Motor neuron (in vitro differentiated cells): ENCODE measurements at places on chromosomes 4 and X.

- no peak for ATAC-seq
Observed at GRCh38 chr4:101306764-101307615, 40.3 kb downstream of the PPP3CA start.

DNA sequence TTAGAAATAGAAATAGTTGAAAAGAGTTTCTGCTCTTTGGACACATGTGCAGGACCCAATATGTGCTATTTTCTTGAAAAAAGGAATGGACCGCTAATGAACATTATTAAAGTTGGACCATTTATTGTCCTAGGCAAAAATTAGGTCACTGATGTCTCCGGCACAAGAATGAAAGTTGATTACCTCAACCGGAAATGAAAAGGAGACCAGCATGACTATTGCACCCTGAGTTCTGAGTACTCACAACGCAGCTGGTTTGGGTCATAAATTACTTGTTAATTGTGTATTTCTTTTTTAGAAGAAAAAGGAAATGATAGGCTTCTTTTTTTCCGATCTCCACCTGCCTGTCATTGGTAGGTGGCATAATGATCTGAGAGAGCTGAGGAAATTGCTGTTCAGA lies 232.7 kb downstream of the ARHGAP24 start:
- no peak for ATAC-seq

DNA sequence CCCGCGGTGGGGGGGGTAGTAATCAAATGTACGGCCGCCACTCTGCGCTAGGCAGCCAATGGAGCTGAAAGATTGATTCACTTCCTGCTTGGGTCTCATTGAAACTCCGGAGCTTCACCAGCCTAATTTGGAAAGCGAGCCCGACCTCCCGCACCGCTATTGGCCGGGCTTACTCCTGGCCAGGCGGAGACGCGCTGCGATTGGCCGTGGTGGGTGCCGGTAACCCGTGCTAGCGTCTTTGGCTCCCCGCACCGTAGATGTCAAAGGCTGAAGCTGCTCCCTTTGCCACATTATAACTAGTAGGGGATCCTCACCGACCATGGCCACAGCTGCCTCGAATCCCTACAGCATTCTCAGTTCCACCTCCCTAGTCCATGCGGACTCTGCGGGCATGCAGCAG lies at the start of gene POU3F4:
Gene POU3F4 (plus strand): TSS at position 285 of the 400 bp plus-strand sequence. CDS start 35 bp downstream, at position 320.
- ATAC-seq = peak; percentile 85

DNA sequence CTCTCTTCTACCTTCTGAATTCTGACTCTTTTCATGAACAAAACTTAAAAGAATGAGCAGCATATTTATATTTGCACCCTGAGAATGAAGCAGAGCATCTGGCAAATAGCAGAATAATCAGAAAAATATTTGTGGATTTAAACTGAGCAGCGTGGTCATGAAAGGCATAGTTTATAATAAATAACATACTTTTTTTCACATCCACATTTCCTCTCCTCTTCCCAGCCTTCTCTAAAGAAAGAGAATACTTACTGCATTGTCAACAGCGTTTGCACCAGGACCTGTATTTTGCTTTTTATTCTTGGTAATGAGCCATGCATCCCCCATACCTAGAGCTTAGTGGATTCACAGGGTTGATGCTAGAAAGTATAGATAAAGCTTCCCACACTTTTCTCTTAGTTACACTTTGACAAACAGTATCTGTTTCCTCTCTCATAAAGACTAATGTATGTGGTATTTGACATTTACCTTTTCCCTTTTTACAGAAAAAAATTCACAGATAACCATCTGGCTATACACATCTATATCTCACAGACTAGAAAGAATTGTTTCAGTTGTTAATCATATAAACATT lies 131.5 kb downstream of the PRSS12 start:
- no peak for ATAC-seq

DNA sequence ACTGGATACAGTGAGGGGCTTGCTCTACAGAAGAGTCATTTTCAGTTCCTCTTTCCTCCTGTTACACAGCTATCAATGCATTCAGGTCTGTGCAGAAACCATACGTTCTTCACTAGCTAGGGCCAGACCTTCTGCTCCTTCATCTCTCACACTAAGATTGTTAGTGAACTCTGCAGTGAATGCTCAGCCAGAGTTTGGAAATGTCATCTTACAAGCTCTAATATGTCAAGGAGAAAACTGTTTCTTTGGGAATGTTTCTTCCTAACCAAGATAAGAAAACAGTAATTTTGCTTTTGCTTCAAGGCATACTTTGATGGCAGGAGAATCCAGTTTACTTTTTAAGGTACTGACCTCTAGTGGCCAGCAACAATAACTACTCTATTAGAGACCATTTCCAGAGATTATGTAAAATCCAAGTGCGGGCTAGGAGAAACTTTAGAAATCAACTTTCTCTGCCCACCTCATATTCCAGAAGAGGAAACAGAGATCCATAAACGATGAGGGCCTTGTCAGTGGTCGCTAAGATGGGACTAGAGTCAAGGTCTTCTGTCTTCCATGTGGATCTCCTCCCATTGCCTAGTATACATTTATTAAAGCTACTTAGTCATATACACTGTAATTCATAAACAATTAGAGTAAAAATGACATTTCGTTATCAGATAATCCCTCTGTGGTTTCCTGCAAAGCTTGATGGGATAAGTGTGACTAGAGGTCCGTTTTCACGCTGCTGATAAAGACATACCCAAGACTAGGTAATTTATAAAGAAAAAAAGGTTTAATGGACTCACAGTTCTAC lies 12.1 kb upstream of the CC2D2A start:
- ATAC-seq = peak; percentile 59

GRCh38 chr4:43680421-43680820 lies 768.2 kb downstream of the KCTD8 start:
- ATAC-seq = no peak

- ATAC-seq = no peak
Observed at GRCh38 chr4:149292425-149293007, 523.1 kb downstream of the IQCM start.

DNA sequence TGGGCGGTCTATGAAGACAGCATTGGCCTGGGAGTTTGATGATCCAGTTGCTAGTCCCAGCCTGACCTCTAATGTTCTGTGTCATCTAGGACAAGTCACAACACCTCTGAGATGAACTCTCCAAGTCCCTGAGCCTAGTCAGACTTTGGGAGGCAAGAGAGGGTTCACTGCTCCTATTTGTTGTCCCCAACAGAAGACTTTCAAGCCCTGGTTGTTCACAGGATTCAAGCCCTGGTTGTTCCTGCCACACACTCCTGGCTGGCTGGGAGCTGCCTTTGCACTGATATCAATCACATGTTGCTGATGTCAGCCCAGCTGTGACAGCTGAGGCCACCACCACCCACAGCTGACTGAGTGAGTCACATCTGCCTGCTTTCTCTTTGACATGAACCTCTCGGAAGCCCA lies 253.2 kb upstream of the RASGEF1B start:
- ATAC-seq = peak; percentile 99

DNA sequence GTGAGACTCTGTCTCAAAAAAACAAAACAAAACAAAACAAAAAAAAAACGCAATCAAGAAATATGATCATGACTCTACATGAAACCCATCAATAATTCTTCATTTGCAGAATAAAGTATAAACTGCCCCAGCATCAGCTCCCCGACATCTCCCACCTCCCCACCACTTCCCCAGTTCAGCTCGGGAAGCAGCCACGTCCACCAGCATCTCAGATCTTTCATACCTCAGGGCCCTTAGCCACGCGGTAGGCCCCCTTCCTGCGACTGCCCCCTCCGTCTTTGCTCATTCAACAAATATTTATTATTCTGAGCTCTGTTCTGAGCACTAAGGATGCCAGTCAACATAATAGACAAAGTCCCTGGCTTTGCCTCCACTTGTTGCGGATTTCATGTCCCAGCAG lies 45.6 kb downstream of the DCTD start:
- no peak for ATAC-seq

GRCh38 chr4:102535398-102536082 lies 34.4 kb downstream of the NFKB1 start:
- no peak for ATAC-seq

DNA sequence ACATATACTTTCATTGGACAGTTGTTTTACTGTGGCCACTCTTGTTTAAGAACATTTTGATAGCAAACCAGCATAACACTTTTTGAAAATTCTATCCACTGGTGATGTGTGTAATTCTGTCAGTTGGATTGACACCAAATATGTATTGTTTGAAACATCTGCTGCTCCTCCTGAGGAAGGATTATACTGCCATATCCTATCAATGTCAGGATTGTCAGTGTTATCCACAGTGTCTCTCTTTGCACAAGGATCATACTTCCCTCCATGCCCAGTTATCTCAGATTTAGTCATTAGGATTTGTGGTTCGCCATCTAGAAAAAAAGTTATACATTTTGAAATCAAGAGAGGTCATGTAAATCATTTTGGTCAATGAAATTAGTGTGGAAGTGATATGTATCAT lies 1859.6 kb downstream of the C4orf33 start:
- ATAC-seq = no peak

GRCh38 chr4:116872308-116872707 lies 213.1 kb downstream of the TRAM1L1 start:
- ATAC-seq = no peak

DNA sequence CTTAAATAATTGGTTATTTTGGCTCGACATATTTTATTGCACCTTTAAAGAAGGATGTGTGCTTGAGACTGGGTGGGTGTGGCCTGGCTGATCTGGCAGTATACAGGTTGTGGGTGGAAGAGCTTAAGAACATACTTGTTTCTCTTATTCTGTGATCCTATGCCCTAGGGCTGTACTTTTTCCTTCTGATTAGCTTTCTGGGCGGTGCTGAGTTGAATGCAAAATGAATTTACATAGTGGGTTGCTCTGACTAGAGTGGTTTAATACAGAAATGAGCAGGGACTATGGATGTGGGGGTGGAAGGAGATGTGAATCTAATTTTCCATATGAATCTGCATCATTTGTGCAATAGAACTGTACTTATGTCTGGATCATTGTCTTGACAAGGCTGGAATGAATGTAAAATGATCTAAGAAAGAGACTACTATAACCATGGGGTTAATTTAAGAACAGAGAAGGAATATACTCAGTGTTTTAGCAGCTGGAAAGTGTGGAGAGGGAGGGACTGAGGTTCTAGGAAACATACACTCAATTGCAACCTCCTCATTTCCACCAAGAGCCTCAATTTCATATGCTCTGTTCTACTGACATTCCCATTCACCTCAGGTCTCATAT lies 73.7 kb downstream of the RLIM start:
- ATAC-seq = no peak

GRCh38 chr4:162457071-162457865 lies 293.5 kb upstream of the FSTL5 start:
- no peak for ATAC-seq

DNA sequence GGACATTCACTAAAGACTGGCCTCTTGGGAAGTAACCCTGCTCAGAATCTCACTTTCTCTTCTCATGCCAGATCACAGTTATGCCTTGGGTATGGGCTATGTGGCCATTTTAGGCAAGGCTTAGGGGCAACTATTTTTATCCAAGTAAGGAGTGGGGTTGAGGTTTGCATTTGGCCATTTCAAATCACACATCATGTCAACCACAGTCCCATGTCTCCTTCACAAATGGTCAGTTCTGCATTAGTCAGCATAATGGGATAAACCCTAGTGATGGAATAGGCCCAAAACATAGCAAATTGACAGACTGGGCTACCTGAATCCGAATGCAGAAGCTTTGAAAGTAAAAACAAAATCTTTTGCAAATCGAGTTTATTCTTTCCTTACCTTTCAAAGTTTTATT lies 827 bp upstream of the RTL3 start:
- ATAC-seq = no peak

DNA sequence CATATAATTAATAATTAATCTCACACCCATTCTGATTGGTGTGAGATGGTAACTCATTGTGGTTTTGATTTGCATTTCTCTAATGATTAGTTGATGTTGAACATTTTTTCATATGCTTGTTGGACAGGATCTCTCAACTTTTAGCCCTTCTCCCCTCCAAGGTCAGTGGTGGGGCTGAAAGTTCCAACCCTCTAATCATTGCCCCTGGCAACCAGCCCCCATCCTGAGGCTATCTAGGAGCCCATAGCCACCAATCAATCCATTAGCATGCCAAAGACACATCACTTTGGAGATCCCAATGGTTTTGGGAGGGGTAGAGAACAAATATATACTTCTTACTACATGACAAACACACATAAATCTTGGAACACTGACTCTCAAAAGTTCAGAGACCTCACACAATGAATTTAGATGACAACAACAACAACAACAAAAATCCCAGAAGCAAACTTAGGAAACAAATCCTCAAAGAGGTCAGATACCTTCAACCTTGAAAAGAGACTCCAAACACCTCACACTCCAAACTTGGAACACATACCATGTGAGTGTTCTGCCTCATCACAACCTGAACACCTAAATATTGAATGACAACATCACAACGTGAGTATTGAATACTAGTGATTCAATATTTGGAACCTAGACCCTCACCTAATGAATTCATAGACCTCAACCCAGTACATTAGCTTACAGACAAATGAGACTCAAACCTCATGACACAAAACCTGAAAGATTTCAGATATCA lies 19.0 kb upstream of the PAGE4 start:
- no peak for ATAC-seq

DNA sequence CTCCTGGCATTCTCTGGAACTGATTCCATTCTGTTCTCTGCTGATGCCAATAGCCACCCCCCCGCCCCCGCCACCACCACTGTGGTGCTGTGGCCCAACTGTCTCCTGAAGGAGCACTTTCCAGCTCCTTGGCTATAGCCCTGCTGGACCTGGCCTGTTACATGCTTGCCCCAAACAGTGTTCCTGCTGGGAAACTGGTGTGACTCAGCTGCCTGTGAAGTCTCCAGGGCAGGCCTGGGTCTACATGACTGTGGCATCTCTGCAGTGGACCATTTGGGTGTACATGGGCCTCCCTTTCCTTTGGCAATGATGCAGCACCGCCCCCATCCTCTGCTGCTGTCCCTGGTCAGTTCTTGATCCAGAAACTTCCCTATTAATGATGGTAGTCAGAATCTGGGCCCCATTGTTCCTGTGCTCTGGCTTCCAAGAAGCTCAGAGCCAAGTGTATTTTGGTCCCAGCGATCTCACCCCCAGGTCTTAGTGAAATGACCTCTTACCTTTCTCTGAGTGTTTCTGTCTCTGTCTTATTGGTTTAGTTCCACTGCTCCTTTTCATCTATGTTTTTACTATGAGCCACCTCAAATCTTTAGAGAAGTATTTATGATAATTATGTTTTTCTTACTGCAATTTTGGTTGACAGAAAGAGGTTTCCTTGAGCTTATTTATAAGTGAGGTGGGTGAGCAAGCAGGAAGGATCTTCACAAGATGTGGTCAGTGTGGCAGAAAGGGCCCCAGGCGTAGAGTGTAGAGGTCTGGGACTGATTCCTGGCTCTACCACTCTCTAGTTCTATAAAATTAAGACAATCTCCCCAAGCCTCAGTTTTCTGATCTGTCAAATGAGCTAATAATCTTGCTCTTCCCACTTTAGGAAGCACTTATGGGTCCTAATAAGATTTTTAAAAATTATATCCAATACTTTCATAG lies 210.7 kb upstream of the EOLA2 start:
- no peak for ATAC-seq

GRCh38 chrX:134929808-134930207 lies 61.0 kb upstream of the SMIM10 start:
- ATAC-seq = no peak
